LoVo (cell line): ENCODE measurements at places on chromosomes 16 and 17.

- DNase-seq = no peak
Observed at GRCh38 chr16:88432753-88433152, 20.3 kb upstream of the ZFPM1 start.

DNA sequence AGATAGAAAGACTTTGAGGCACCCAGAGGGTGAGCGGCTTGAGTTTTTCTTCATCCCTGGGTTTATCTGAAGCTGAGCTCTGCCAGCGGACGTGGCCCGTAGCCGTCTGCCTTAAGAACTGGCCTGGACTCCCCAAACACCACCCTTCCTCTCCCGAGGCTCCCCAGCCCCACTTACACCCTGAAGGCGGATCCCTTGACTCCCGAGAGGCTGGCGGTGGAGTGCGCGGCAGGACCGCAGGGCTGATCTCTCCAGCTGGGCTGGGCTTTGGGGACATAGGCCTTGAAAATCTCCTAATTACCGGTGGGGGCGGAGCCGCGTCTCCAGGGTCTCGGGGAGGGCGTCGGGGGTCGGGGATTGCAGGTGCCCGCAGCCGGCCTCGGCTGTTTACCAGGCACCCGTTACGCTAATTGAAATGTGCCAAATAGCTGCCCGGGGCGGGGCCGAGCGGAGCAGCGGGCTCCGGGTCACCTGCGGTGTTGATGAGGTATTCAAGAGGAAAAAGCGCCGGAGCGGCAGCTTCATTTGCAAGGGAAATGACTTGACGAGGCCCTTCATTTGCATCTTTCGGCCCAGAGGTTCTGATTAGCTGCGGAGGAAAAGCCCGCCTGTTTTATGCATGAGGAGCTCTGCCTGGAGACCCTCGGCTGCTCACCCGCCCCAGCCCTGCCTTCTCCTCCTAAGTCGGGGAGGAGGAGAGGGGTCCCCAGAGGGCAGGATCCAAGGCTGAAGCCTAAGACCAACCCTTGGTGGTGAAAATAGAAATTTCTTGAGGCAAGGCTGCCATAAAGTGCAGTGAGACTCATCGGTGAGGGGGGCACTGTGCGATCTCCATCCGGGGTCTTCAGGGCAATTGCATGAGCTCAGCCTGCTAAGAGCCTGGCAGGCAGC, 100.7 kb downstream of the MGAT5B start:
- no peak for DNase-seq

DNA sequence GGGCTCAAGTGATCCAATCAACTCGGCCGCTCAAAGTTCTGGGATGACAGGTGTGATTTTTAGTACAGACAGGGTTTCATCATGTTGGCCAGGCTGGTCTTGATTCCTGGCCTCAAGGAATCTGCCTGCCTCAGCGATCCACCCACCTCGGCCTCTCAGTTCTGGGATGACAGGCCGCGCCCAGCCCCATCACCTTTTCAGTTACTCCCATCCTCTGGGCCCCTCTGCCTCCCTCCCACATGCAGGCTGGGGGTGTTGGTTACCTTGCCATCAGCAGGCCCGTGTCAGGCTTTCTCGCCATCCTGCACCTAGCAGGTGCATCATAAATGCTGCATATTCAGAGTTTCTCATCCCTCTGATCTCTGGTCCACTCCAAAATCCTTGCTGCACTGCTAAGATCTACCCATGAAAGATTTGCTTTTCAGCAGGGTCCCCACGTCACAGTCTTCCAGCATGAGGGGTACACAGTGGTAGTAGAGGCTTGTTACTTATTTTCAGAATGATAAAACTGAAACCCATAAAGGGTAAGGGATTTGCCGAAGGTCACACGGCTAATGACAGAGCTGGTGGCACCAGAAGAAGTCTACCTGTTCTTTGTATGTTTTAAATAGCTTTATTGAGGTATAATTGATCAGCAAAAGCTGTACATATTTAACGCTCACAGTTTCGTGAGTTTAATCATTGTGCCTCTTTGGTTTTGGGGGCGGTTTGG, 16.6 kb downstream of the PMM2 start:
- DNase-seq = no peak

- DNase-seq = no peak
Observed at GRCh38 chr16:14329727-14330350, 258.7 kb downstream of the MRTFB start.

DNA sequence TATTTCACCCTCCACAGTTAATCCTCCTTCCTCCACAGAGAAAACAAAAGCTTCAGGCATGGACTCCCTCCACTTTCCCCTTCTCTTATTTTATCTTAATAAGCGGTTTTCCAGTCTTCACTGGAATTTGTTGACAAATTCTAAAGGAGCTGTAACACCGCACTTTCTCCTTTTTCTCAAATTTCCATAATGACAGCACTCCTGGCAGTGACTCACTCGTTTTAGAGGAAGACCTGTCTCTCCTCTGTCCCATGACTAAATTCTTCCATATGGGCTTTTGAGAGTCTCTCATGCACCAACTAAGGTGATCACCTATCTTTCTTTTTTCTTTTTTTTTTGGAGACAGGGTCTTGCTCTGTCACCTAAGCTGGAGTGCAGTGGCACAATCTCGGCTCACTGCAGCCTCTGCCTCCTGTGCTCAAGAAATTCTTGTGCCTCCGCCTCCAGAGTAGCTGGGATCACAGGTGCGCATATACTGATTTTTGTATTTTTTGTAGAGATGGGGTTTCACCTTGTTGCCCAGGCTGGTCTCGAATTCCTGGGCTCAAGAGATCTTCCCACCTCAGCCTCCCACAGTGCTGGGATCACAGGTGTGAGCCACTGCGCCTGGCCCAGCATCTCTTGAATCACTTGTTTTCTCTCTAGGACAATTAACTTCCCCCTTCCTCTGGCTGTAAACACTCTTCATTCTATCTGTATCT, 7.7 kb downstream of the ITGAM start:
- DNase-seq = no peak

DNA sequence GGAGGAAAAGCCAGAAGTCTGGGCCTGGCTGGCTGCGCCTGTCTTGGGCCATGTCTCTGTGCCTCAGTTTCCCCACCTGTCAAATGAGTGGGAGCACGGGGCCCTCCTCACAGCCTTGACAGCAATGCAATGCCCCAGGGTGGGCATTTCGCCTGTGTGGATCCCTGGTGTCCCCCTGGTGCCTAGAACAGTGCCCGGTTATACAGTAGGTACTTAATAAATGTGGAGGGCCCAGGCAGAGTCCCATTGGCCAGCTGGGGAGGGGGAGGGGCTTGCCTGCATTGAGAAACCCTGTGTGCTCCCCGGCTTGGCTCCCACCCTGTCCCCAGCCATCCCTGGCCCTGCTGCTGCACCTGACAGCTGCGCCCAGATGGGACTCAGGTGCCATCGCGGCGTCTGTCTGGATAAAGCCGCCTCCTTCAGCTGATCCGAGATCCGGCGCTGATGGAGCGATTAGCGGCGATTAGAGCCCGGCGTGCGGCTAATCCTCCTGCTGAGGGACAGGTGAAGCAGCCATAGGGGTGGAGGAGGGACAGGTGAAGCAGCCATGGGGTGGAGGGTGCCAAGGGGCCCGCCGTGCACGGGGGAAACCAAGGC, 12.4 kb downstream of the ZFPM1 start:
- DNase-seq = no peak

DNA sequence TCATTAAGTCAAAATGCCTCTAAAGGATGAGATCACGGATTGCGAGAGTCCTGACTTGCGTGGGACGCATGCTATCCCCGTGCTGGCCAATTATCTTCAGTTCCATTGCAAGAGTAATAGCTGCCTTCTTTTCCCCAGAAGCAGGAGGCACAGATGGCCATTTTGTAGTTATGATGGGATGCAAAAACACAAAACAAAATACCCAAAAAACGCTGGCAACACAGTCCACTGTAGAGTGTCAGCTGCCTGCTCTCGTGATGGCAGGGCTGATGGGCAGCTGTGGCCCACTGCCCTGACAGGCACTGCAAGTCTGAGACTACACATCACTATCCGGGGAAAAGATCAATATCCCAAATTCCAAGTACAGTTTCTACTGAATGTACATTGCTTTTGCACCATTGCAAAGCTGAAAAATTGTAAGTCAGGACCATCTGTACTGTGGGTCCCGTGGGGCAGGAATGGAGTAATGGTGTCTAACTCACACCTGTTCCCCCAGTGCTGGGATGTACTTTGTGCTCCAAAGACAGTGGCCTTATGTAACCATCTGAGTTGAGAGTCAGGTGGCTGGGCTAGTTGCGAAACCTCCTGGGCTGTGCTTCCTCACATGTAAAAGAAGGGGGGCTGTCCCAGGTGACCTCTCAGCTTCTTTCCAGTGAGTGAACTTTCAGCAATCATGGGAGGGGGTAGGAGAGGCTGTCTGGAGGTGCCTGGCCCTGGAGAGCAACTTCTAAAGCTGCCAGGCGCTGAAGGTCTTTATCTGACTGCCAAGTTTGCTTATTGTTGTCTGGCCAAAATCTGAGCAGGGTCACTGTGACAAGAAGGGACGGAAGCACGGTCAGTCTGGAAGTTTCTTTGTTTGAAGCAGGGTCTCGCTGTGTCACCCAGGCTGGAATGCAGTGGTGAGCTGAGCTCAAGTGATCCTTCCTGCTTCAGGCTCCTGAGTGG, 4.7 kb downstream of the SLC47A1 start:
- DNase-seq = no peak

GRCh38 chr16:87150681-87151280, 166.4 kb downstream of the C16orf95 start:
- no peak for DNase-seq

DNA sequence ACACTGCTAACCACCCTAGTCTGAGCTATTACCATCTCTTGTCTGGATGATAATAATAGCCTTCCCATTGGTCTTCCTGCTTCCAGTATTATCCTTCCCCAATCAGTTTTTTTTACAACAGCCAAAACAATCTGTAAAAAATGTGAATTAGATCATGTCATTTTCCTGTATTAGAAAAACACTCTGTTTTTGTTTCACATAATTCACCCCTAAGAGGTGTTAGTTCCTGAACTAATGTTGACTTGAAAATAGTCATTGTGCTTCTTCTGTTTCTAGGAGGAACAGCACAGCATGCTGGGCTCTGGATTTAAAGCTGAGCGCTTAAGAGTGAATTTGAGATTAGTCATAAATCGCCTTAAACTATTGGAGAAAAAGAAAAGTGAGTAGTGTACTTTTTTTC, 20.0 kb downstream of the IST1 start:
- no peak for DNase-seq

DNA sequence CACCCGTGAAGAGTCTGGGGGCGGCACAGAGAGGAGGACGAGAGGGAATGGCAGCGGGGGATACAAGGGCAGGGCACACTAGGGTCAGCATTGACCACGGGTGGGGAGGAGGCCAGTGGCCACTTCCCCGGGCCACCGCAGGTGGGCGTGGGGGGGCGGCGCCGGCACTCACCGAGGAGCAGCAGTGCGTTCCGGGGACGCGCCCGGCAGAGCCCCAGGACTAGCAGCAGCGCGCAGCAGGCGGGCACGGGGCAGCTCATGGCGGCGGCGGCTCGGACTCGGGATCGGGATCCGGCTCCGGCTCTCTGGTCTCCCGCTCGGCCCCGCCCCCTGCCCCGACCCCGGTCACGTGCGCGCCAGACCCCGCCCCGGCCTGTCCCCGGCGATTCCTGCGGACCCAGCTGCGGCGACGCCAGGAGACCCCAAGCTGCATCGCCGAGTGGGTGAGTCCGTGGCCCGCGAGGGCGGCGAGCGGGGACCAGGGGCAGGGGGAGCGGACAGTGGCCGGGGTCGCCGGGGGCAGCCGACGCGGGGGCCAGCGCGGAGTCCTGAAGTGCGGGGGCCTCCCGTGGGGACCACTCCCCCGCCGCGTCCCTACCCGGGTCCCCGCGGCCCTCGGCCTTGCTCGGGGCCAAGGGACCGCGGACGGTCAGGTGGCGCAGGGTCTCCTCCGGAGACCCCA, at the start of the genes SGSH and SLC26A11:
SGSH (minus strand) TSS at position 280 of the 682 bp plus-strand sequence; CDS start at position 260, 20 bp downstream.
SLC26A11 (plus strand) TSS at position 374 of the 682 bp plus-strand sequence. CDS start 1,134 bp downstream, outside the sequence.
- DNase-seq = peak; percentile 75

DNA sequence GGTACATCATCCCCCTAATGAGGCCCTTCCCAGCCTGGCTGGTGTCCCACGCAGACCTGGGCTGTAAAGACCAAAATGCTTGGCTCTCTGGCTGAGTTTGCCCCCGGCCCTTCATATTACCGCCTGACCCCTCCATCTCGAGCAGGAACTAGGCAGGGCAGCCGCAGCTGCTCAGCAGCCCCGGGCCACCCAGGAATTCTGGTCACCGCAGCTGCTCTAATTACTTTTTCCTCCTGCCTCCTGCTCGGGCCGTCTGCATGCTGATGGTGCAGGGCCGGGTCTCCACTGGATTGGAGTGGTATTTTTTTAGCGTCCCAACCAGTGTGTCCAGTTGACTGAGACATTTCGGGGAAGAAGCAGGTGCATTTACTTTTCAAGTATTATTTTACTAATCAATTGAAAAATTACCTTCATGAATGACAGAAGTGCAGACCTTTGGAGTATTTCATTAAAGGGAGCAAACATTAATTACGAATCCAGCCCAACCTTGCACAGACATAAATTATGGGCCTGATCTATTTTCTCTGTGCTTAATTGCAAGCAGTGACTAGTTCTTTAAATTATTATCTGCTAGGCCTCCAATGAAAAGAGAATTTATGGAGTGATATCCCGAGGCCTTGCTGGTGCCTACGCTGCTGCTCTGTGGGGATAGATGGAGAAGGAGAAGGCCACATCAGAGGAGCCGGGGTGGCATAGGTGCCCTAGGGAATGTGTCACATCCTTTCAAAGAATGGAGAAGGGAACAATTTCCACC, 176.2 kb downstream of the CYLD start:
- no peak for DNase-seq

DNA sequence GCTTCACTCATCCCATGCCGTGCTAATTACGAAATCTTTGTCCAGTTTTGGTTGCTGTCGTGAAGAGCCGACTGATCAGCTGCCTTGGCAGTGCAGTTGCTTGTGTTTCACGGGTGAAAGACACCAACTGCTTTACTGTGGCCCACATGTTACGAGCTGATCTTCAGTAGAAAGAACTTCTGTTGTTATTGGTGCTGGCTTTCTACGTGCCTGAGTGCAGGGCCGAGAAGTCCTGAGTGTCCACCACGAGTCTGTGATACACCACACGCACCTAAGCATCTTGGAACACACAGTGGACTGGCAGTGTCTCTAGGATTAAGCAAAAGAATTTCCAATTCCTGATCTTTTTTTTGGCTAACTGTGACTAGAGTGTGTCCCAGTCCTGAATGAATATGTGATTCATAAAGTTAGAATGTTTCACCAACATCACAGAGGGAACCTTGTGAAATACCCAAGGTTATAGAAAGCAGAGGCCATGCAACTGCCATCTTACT, 70.4 kb upstream of the CLEC18A start:
- DNase-seq = no peak

GRCh38 chr17:78510141-78511075, 66.8 kb downstream of the DNAH17 start:
- no peak for DNase-seq

DNA sequence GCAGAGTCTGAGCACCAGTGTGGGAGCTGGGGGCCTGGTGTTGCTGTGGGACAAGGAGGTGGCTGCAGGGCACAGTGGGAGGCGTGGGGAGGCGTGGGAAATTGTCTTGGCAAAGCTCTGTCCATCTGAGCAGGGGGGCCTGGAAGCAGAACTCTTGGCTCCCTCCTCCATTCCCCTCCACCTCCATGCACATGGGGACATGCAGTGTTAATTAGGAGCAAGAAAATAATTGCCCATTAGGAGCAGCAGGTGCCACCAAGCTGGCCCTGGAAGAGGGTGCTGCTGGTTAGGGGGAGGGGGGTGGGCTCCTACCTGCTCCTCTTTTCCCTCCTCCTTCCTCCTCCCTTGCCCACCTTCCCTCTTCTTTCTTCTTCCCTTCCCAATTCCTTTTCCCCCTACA, 4.5 kb downstream of the TTYH2 start:
- DNase-seq = no peak
